ENCODE measurements at places on chromosomes 1 and 21. TPM values are rescaled to one million over a fixed set of nuclear protein-coding genes. Genes with fewer than 3 reads are reported as not detected.

- H3K36me3 ChIP-seq: no peaks in the 10 kb centered on the region
- no peak overlapping the region for H3K27ac ChIP-seq
- H3K27me3 ChIP-seq: no peaks in the 10 kb centered on the region
- H3K4me1 ChIP-seq: no peaks in the 10 kb centered on the region
- H3K4me3 ChIP-seq: no peak overlapping the region
Measured at GRCh38 chr1:57019236-57019839, 53.5 kb upstream of the C8B start.

- no peak overlapping the region for H3K4me3 ChIP-seq
- H3K36me3 ChIP-seq: no peaks in the 10 kb centered on the region
- peak overlapping the region; percentile 65 for H3K27ac ChIP-seq
- peak; percentile 83 for DNase-seq
- peaks cover 4% of the 10 kb centered on the region for H3K4me1 ChIP-seq
- no peaks in the 10 kb centered on the region for H3K27me3 ChIP-seq
Measured at GRCh38 chr1:218674280-218674773, 329.2 kb downstream of the TGFB2 start.

GRCh38 chr21:33544451-33545195 lies 1.8 kb downstream of the SON start:
- no peaks in the 10 kb centered on the region for H3K27me3 ChIP-seq
- no peak overlapping the region for H3K27ac ChIP-seq
- no peaks in the 10 kb centered on the region for H3K4me1 ChIP-seq
- DNase-seq: no peak
- peak overlapping the region; percentile 70 for H3K4me3 ChIP-seq
- H3K36me3 ChIP-seq: peaks cover 11% of the 10 kb centered on the region

PTPN22 gene
- total RNA-seq: 0.28 TPM

- DNase-seq: no peak
- no peaks in the 10 kb centered on the region for H3K27me3 ChIP-seq
- H3K4me3 ChIP-seq: peak overlapping the region; percentile 51
- H3K4me1 ChIP-seq: peaks cover 26% of the 10 kb centered on the region
- peaks cover 2% of the 10 kb centered on the region for H3K36me3 ChIP-seq
- peak overlapping the region; percentile 89 for H3K27ac ChIP-seq
Measured at GRCh38 chr1:150560576-150561253, 11.5 kb downstream of the ADAMTSL4 start.

GJA9 gene
- not detected for total RNA-seq

GRCh38 chr1:42173155-42173933 lies 8.8 kb upstream of the GUCA2A start:
- peak; percentile 28 for DNase-seq
- no peak overlapping the region for H3K27ac ChIP-seq
- peaks cover 5% of the 10 kb centered on the region for H3K4me1 ChIP-seq
- H3K27me3 ChIP-seq: no peaks in the 10 kb centered on the region

DNA sequence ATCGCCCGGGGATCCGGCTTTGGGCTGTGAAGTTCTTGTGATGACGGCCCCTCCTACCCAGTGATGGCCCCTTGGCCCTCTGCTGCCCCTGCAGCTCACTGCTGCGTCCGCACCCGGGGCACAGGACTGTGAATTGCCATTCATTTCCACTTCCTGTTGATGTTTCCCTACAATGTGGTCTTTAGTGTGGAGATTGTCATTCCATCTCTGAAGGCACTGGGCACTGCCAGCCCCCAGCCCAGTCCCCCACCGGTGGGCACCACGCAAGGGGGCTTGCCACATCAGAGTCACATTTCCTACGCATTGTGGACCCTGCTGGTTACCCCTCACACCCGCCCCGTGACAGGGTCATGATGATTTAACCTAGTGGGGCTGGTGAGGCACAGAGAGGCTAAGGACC lies 2.5 kb upstream of the MX2 start:
- peaks cover 4% of the 10 kb centered on the region for H3K4me1 ChIP-seq
- no peak for DNase-seq
- H3K27me3 ChIP-seq: peaks cover 5% of the 10 kb centered on the region
- H3K4me3 ChIP-seq: no peak overlapping the region

GRCh38 chr1:98454666-98455065 lies 206.9 kb upstream of the SNX7 start:
- no peaks in the 10 kb centered on the region for H3K36me3 ChIP-seq
- H3K4me3 ChIP-seq: no peak overlapping the region
- no peak for DNase-seq

GRCh38 chr1:12206792-12207424 lies 22.9 kb upstream of the VPS13D start:
- H3K4me3 ChIP-seq: no peak overlapping the region
- H3K4me1 ChIP-seq: no peaks in the 10 kb centered on the region
- H3K27me3 ChIP-seq: no peaks in the 10 kb centered on the region

WNT9A gene
- 0.18 TPM for total RNA-seq

DNA sequence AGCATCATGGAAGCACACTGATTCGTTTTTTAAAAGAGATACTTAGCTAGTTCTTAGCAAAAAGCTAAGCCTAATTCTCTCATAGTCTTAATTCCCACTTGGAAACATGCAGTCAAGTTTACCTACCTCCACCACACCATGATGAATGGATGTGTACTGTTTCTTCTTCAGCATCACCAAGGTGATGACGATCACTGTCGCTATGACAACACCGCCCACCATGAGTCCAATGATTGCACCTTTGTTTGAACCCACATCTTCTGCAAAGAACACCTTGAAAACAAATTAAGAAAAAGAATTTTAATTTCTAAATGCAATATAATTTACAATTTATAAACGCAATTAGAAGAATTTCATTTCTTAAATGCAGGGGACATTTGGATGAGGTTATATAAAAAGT lies 156.8 kb downstream of the GABPA start:
- no peak overlapping the region for H3K4me3 ChIP-seq
- peaks cover 28% of the 10 kb centered on the region for H3K36me3 ChIP-seq
- DNase-seq: no peak

DSCAM gene
- under 0.01 TPM for total RNA-seq

AUNIP gene
- total RNA-seq: 5.0 TPM

DNA sequence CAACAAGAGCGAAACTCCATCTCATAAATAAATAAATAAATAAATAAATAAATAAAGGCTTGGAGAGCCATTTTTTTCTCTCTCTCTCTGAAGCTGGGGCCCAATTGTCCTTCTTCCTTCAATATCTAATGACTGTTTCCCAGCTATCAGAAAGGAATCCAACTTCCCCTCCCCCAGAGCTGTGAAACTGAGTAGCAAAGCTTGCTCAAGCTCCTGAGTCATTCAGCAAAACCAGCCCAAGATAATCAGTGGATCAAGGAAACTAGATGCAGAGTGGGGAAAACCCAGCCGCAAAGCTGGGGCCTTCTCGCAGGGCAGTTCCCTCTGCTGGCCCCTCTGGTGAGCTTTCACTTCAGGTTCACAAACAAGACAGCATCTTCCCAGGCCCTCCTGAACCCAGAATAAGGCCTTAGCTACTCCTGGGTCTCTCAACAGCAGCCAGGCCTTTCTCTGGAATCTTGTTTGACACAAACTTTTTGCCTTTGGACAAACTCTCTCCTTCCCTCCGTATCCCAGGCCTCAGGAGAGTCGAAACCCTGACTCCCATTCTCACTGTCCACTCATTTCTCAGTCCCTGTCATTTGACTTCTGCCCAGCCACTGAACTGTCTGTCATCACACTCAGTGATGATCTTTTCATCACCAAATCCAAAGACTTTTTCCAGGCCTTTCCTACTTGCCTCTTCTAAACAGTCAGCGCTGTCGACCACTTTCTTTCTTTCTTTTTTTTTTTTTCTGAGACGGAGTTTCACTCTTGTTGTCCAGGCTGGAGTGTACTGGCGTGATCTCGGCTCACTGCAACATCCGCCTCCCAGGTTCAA lies 18.0 kb upstream of the PTP4A2 start:
- DNase-seq: peak; percentile 100
- H3K27me3 ChIP-seq: no peaks in the 10 kb centered on the region
- peaks cover 23% of the 10 kb centered on the region for H3K4me1 ChIP-seq
- H3K27ac ChIP-seq: peak overlapping the region; percentile 96
- H3K36me3 ChIP-seq: no peaks in the 10 kb centered on the region
- peak overlapping the region; percentile 3 for H3K4me3 ChIP-seq

CR1 gene
- total RNA-seq: not detected

DNA sequence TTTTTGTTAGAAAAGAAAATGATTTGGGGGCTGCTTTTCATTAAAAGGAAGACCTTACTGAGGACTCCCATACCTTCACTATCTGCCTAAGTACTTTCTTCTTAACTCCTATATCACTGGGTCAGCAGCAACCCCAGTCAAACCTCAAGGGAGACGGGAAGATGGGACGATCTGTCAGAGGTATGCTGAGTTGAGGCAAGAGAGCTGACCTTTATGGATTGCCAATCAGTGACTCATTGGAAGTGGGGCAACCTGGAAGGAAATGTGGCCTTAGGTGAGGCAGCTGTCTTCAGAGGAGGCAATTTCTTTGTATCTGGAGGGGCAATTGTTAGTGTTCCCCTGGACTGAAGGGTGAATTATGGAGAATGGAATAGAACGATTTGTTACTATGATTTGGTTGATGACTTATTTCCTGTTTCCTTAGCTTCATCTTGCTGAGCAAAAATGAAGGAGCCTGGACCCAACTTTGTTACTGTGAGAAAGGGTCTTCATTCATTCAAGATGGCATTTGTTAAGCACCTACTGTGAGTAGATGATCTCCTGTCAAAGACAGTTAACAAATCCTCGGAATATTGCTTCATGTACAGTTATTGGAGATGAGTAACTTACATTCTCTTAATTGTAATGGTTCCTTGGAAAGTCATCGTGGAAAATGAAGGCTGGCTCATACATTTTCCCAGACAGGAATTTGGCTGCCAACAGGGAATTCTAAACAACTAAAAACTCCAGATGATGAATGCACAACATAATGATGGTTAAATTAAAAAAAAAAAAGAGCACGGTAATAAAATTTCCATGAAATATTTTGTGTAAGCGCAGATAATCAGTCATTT lies 134.7 kb upstream of the KCNJ15 start:
- H3K36me3 ChIP-seq: no peaks in the 10 kb centered on the region
- no peak overlapping the region for H3K27ac ChIP-seq
- no peaks in the 10 kb centered on the region for H3K4me1 ChIP-seq

CRYAA gene
- total RNA-seq: not detected

VSIG8 gene
- not detected for total RNA-seq

GRCh38 chr1:232504651-232505050 lies 125.3 kb downstream of the SIPA1L2 start:
- H3K27me3 ChIP-seq: no peaks in the 10 kb centered on the region
- no peak overlapping the region for H3K4me3 ChIP-seq
- peaks cover 2% of the 10 kb centered on the region for H3K4me1 ChIP-seq
- DNase-seq: peak; percentile 33
- H3K27ac ChIP-seq: no peak overlapping the region

SYT2 gene
- total RNA-seq: under 0.01 TPM

SPATA46 gene
- not detected for total RNA-seq

GRCh38 chr1:204854286-204854685 lies 16.4 kb upstream of the NFASC start:
- H3K36me3 ChIP-seq: no peaks in the 10 kb centered on the region
- no peaks in the 10 kb centered on the region for H3K4me1 ChIP-seq
- DNase-seq: no peak
- H3K27me3 ChIP-seq: peaks cover 1% of the 10 kb centered on the region

DNA sequence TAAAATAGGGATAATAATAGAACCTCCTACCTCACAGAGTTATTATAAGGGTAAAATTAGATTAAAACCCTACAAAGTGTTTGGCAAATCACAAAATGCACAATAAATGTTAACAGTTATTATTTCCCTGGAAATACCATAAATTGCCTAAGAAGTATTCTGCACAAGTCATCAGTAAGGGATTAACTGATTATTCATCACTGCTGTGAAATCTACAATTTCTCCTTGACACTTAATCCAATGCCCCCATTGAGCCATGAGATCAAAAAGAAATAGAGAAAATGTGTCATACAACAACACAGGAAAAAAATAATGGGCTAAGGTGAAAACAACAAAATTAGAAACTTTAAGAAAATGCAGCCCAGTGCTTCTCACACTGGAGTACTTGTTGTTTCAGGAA lies 6.7 kb upstream of the SEC16B start:
- H3K27ac ChIP-seq: no peak overlapping the region
- no peak for DNase-seq
- no peak overlapping the region for H3K4me3 ChIP-seq
- no peaks in the 10 kb centered on the region for H3K36me3 ChIP-seq

- peaks cover 3% of the 10 kb centered on the region for H3K4me1 ChIP-seq
- H3K4me3 ChIP-seq: no peak overlapping the region
- H3K27ac ChIP-seq: no peak overlapping the region
- no peaks in the 10 kb centered on the region for H3K27me3 ChIP-seq
Measured at GRCh38 chr1:214688891-214689290, 85.9 kb downstream of the CENPF start.

DIPK1A gene
- total RNA-seq: 7.5 TPM

TNFRSF18 gene
- not detected for total RNA-seq

DNA sequence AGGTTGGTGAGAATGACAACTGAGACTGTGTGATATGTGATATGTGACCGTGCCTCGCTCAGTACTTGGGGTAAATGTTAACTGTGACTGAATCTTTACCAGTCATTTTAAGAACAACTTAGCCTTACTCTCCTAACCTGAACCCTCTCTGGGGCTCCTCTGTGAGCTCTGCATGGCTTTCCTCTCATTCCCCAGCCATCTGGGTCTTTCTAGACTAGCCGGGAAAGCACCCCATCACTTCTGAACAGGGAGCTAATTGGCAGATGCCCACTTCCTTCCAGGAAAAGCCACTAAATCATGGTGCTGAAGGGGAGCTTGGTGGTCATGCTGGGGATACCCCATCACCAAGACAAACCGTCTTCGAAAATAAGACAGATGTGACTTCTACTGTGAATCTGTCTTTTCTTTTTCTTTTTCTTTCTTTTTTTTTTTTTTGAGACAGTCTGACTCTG lies 16.5 kb upstream of the FOXO6 start:
- DNase-seq: no peak
- no peaks in the 10 kb centered on the region for H3K36me3 ChIP-seq
- H3K4me1 ChIP-seq: no peaks in the 10 kb centered on the region
- no peak overlapping the region for H3K4me3 ChIP-seq
- no peak overlapping the region for H3K27ac ChIP-seq

SH2D5 gene
- 7.2 TPM for total RNA-seq

S100A2 gene
- 3.6 TPM for total RNA-seq

DNA sequence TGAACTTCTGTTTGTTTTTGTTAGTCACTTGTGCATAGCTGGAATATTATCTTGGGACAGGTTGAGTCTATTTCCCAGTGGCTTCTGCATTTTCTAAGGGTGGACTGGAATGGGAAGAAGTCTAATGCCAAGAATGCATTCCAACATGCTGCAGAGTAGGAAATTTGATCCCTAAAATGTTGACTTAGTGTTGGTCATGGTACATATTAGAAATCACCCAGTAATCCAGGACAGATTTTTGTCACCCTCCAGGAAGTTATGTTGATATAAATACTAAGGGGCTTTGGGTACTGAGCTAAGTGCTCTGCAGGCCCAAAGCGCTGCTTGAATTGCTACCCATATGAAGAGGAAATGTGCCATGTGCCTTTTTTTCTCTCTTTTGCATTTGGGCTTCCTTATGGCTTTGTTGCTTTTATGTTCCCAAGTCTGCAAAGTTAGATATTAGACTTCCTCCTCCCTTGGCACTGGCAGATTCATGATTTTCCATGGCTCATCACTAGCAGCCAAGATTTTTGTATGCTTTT lies 10.0 kb downstream of the ARID1A start:
- DNase-seq: peak; percentile 92
- H3K4me3 ChIP-seq: no peak overlapping the region
- no peaks in the 10 kb centered on the region for H3K27me3 ChIP-seq
- peaks cover 3% of the 10 kb centered on the region for H3K36me3 ChIP-seq
- 0 out of 2 replicates have a peak overlapping the region, but pooled peaks have one; percentile 14 for H3K27ac ChIP-seq
- peaks cover 42% of the 10 kb centered on the region for H3K4me1 ChIP-seq

LCE1D gene
- not detected for total RNA-seq

GRCh38 chr1:182614796-182615454 lies 10.7 kb upstream of the RGS16 start:
- H3K27ac ChIP-seq: peak overlapping the region; percentile 41
- peaks cover 20% of the 10 kb centered on the region for H3K27me3 ChIP-seq
- DNase-seq: peak; percentile 79
- H3K36me3 ChIP-seq: no peaks in the 10 kb centered on the region
- H3K4me1 ChIP-seq: peaks cover 11% of the 10 kb centered on the region

All from IMR-90 (cell line).